ENCODE measurements at places on chromosomes 7 and 10.

DNA sequence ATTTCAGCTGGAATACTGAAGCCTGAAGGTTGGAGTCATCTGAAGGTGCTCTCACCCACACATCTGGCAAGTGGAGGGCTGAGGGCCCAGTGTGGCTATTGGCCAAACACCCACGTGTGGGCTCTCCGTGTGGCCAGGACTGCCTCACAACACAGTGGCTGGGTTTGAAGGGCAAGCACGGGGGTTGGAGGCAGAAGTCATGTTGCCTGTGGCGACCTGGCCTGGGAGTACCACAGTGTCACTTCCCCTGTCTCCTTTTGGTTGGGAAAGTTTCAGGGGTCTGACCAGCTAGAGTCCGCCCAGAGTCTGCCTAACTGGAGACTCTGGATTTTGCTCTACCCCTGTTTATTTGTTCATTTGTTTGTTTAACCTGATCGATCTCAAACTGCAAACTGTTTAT lies 169.5 kb downstream of the DNAJB6 start:
- DNase-seq = no peak

DNA sequence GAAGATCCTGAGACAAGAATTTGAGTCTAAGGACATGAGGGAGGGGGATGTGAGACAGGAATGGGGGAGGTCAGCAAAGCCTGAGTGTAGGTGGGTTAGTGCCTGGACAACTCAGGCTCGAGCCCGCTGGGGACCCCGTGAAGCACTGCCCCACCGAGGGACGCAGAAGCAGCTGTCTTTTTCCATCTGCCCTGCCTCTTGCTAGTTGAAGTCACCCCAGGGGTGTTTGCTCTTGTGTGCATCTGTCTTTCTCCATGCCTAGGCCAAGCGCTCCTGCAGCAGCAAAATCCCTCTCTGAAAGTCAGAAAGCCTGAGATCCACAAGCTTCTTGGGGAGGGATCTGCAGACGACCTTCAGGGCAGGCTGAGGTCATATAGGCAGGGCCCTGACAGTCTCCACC lies 79.0 kb upstream of the CELF2 start:
- no peak for DNase-seq

DNA sequence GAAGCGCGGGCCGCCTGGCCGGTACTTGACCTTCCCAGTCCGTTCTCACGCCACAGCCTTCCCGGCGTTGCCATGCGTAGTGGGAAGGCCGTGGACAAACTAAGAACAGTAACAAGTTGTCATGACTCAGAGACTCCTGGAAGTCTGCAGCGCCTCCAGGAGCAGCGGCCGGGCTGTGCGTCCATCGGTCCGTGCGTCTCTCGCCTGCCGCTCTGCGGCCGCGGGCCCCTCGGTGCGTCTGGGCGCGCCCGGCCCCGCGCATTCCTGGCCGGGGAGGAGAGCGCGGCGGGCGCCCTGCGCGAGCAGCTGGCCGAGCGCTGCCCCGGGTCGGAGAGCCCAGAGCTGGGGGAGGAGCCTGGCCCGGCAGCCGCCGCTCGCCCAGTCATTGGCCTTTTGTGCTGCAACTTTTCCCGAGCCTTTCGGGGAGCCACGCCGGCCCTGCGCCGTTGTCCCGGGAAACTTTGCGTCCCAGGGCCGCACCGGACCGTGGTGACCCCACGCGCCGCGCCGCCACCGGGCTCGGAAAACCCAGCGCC lies 123.7 kb downstream of the TACC2 start:
- DNase-seq = peak; percentile 89

- DNase-seq = no peak
These were observed 48.4 kb upstream of the PLXDC2 start for GRCh38 chr10:19767876-19768275.

DNA sequence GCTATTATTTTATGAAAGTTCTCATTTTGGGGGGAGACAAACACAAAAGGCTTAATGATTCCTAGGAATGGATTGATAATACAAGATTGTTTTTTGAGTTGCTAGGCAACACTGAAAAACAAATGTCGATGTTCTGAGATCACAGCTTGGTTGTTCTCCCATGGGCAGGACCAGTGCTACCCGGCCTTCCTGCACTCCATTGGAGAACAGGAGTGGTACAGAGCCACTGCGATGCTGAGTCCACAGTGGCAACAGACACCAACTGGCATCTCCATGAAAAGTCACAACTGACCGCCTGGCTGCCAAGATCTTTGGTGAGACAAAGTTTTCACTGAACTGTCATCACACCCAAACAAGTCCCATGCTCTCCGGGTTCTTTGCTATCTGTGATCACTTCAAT lies 68.9 kb upstream of the NMT2 start:
- peak; percentile 64 for DNase-seq

- peak; percentile 9 for DNase-seq
These were observed 45.9 kb downstream of the MCMBP start for GRCh38 chr10:119826771-119827170.

GRCh38 chr7:77989981-77990566 lies 191.5 kb downstream of the PHTF2 start:
- peak; percentile 8 for DNase-seq

GRCh38 chr7:84337429-84337828 lies 142.8 kb upstream of the SEMA3A start:
- DNase-seq = peak; percentile 28

DNA sequence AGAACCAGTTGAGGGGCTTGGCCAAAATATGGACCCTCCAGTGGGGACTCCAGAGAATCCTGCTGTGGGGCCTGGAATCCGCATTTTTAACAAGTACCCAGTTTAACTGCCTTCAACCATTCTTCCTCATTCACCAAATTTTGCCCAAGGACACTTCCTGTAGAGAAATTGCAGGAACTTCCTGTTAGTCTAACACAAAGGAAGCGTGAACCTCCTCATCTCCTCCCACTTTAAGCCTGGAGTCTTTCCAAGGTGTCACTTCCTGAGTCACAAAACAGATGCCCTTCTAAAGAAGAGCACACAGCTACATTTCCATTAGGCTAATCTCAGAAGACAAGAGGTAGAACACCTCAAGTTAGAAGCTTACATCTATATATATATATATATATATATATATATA lies 188.4 kb downstream of the PPP1R17 start:
- DNase-seq = no peak

GRCh38 chr10:24681572-24682088 lies 42.1 kb downstream of the ARHGAP21 start:
- DNase-seq = no peak

- no peak for DNase-seq
These were observed 11.7 kb downstream of the PTPRE start for GRCh38 chr10:127918572-127918971.

DNA sequence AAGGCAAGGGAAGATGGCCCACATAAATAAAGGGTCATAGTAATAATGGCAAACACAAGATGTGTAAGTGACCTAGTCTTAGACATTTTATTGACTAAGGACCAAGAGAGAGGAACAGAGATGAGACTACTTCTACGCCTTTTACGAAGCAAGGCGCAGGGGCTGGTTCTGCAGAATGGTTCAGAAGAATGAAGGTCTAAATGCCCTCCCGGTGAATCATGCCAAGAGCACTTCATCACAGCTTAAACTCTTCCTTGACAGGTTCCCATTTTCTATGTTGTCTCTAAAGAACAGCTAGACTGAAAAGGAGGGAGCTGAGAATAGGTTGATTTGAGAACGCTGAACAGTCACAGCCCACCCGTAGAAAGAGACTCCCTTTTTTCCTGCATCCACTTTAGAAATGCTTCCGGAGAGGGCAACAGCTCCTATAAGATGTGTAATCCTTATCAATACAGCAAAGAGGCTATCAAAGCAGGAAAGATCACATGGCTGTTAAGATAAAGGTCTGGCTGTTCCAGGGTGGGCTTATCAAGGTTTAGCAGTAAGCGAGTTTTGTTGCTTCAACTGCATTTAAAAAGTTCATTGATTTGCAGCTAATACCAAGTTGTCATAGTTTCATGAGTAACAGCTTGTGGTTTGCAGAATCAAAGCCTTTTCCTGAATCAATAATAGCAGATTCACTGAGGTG lies 93.4 kb upstream of the AUTS2 start:
- no peak for DNase-seq

GRCh38 chr7:30136117-30136731 lies 1.4 kb downstream of the MTURN start:
- DNase-seq = no peak

- DNase-seq = no peak
These were observed 65.3 kb downstream of the NPY start for GRCh38 chr7:24349339-24349738.
